ENCODE measurements at places on chromosomes 3 and 15.

DNA sequence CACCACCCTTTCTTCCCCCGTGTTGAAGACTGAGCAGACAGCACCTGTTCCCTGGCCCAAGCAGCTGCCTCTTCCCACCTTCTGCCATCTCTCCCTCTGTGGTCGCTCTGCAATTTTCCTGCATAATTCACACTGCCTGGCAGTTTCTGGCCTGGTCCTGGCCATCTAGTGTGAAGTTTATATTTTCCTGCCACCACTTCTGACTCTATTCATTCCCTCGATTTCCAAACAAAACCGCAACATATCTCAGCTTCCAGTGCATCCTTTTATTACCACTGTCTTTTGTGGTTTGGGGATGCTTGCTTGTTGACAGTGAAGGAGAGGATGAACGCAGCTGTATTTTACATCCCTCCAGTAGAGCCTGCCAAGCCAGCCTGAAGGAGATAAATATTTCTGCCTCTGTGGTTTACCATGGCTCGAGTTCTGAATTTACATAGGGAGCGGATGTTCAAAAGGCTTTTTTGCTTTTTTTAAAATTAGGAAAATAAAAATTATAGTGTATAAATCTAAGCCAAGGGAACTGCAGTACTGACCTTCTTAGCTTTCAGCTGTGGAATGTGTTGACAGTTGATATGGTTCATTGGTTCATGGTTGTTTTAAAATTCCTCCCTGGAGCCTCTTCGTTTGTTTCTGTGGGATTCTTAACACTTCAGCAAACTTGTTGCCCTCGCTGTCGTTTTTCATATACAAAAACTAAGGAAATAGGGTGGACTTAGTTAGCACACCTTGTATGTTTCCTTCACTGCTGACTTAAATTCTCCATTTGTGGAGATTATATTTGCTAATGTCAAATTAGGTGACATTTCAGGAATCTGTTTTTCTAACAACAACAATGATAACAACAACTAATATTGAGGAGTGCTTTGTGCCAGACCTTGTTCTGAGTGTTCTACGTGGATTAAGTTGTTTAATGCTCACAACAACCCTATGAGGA lies 250.5 kb downstream of the ADAMTSL3 start:
- DNase-seq: peak; percentile 58

DNA sequence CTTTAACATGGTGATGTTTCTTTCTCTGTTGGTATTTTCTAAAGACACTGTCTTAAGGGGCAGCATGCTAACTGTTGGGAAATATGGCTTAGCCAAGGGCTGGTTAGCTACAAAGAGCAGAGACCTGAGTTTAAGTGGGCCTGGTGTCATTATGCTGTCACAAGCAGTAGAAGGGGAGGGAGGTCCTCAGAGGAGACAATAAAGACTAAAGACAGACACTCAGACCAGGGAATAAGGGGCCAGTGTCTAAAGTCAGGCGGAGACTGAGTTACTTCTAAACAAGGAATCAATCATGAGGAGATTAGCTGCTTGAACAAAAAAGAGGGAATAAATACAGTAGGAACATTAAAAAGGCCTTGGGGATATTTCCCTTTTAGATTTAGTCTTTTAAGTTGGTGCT lies 142.7 kb upstream of the DPPA4 start:
- DNase-seq: no peak

DNA sequence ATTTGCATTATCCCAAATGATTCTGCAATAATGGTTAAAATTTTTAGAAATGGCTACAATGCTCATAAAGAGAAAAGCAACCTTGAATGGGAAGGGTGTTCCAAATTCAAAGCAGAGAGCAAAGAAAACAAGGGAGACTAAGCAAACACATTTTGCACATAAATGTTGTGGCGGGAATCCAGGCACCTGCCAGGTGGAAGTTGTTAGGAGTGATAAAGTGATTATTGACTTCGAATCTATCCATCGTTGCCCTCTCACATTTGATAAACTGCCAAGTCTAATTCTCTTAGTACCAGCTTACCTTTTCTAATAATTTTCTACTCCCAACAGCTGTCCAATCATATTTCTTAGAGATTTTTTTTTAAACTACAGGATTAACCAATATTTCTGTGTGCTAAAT lies 244.5 kb downstream of the CACNA2D3 start:
- DNase-seq: no peak

- no peak for DNase-seq
Observed at GRCh38 chr15:29014493-29014892, 128.7 kb downstream of the APBA2 start.

DNA sequence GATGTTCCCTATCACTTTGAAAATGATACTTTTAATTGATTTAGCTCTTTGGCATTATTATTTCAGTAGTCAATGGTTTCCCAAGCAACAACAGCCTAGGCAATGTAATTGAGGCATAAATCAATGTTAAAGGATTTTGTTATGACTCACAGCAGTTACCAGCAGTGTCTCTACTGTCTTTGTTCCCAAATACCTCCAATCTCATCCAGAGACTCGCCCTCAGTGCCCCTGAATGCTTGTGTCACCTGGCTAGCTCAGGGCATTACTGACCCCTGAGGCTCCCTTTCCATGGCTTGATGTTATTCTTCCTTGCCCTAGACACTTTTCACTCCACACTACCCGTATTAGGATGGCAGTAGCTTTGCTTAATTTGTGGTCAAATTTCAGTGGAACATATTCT lies 227.2 kb downstream of the SQOR start:
- no peak for DNase-seq

GRCh38 chr3:66381626-66382025 lies 119.2 kb downstream of the LRIG1 start:
- no peak for DNase-seq

DNA sequence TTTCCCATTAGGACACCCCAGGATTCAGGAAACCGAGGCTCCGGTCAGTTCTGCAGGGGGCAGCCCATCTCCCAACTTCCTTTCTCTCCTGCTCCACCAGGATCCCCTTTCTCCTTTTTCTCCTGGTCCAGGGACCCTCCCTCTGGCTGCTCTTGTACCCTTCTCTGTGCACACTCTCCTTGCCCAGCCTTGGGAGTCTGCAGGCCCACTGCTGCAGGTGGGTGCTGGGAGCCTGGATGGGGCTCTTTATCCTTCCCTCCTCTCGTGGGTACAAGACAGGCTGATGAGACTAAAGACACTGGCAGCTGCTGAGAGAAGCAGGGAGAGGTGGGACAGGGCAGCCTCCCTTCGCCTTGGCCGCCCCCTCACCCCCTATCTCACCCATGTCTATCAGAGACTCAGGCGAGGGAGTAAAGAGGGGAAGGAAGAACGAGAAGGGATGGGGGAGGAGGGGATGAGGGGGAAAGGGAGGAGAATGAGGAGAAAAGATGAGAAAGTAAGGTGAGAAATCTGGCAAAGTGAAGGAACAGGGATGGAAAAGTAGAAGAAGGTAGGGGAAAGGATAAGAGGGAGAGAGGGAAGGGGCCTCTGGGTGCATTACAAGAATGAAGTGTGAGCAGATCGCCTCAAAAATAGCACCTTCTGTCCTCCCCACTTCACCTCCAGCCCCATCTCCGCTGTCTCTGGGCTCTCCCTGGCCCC lies 45.2 kb downstream of the ITGA11 start:
- no peak for DNase-seq

- no peak for DNase-seq
Observed at GRCh38 chr15:63876085-63876662, 42.4 kb upstream of the HERC1 start.

DNA sequence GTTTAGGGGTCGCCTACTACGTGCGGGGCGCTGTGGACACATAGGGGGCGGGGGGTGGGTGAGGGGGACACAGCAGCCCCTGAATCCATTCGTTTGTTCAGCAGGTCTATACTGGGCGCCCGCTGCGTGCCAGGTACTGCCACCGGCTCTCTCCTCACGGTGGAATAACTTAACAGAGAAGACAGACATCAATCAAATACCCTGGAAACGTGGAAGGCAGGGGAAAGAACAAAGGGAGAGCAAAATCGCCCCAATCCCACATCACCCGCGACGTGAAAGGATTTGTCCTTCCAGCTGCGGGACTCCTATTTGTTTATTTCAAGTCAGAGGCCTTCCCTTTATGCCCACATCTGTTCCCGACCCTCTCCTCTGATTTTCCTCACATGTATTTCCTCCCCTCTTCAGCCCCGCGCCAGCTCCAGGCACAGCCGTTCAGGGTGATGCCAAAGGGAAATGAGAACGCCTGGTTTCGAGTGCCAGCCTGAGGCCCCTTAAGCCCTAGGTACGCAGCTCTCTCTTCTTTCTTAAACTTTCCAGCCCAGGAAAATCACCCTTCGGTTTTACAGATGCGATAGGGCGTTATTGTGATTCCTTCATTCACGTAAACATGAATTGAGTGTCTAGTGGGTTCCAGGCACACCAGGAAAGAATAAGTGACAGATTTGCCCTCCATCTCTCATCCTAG lies 726 bp upstream of the PROK2 start:
- no peak for DNase-seq

- DNase-seq: no peak
Observed at GRCh38 chr3:155435821-155436220, 142.3 kb upstream of the STRIT1 start.

- DNase-seq: no peak
Observed at GRCh38 chr3:42655331-42655888, 1.9 kb downstream of the ZBTB47 start.

GRCh38 chr3:134378384-134378783 lies 4.1 kb upstream of the AMOTL2 start:
- DNase-seq: no peak

GRCh38 chr3:18444595-18445400 lies 19.7 kb upstream of the SATB1 start:
- peak; percentile 85 for DNase-seq

DNA sequence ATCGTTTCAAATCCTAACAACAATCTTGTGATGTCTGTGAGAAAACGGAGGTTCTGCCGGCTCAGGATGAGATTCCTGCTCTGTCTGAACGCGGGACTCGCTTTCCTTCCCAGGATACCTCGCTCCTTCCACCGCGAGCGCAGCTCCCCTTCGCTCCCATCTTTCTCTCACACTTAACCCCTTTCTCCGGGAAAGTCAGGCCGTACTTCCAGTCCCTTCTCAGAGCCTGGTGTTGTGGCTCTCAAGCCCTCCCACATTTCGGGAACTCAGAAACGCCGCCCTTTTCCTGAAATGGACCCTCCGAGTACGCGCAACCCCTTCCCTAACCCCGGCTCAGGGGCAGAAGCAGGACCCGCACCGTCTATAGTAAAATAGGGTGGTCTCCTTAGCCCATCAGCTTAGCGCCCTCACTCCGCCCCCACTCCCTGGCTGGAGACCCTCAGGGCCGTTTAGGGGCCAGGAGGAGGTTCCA lies 378 bp upstream of the FEM1B start:
- peak; percentile 35 for DNase-seq

- DNase-seq: no peak
Observed at GRCh38 chr15:39777496-39777895, 5.1 kb downstream of the FSIP1 start.

DNA sequence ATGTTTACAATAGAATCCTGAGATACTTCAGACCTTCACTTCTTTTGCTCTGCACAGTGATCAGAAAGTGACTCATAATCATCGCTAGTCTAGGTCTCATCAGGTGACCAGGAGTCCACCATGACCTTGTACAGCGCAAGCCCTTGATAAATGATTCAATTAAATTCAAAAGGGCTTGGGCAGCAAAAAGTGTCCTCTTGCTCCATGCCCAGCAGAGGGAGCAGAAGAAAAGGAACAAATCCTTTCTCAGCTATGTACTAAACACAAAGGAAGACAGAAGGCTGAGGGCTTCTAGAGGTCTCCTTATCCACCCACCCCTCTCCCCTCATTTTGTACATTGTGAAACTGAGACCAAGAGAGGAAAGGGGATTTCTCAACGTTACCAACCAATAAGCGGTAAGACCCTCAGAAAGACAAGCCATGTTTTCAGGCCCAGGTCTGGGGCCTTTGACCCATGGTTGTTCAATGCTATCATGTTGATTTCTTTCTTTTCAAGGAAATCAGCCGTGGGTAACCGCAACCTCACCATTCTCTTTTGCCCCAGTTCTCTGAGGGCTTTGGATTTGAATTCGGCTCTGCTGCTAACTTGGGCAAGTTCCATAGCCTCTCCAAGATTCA lies 74.8 kb downstream of the AQP9 start:
- peak; percentile 41 for DNase-seq

GRCh38 chr3:197942956-197943556 lies 6.9 kb upstream of the RPL35A start:
- peak; percentile 52 for DNase-seq

GRCh38 chr15:66795851-66796250 lies 93.8 kb downstream of the SMAD6 start:
- DNase-seq: no peak

DNA sequence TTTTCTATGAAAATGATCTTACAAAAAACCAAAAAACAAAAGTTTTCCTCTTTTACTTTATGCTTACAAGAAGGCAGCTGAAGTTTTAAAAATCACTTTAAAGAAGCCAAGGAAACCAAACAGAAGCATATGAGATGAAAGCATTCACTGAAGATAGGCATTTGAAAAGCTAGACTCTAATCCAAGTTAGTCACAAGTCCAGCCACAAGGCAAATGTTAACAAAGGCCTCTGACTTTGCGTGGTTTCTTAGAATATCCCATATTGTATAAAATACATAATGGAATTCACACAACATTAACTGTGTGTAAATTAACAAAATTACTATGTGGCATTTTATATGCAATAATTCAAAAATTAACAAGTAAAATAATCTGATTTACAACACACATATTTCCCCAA lies 17.7 kb downstream of the MRPL3 start:
- DNase-seq: no peak

GRCh38 chr3:34862456-34862855 lies 776.9 kb upstream of the ARPP21 start:
- DNase-seq: no peak

- DNase-seq: no peak
Observed at GRCh38 chr3:129506231-129506742, 22.2 kb upstream of the RHO start.

GRCh38 chr3:59256230-59256629 lies 206.4 kb upstream of the CFAP20DC start:
- DNase-seq: peak; percentile 35

- DNase-seq: no peak
Observed at GRCh38 chr3:187385296-187385695, 17.1 kb downstream of the RTP4 start.

- peak; percentile 67 for DNase-seq
Observed at GRCh38 chr15:74958320-74958907, 1.8 kb upstream of the RPP25 start.

GRCh38 chr3:69294014-69294766 lies 91.7 kb downstream of the FRMD4B start:
- peak; percentile 44 for DNase-seq

DNA sequence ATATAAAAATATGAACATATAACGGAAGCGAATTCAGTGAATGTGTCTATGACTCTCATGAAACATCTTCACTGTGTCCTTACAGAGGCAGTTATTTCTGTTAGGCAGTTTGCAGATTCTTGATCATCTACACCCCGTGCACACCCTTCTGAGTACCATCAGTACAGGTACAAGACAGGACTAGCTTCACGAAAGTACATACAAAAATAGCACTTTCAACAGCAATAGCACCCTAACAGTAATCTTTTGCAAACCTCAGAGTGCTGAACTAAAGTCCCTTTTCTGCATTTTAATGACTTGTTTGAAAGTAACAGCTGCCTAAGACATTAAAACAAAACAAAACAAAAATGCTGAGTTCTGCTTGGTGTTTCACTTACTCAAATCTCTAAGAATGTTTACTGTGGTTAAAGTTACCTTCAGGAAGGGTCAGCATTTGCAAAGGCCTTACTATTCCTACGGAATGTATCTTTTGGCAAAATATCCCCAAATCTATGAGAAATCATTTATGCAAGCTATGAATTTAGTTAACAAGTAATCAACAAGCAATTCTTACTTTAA lies 104.1 kb downstream of the CNTN3 start:
- no peak for DNase-seq
